ENCODE measurements at places on chromosomes 16 and 17. TPM values are rescaled to one million over a fixed set of nuclear protein-coding genes. Genes with fewer than 3 reads are reported as not detected.

Gene OR4D1
- total RNA-seq = 0.10 TPM

Gene NLE1
- total RNA-seq = 54.4 TPM

Gene UTS2R
- 0.20 TPM for total RNA-seq

Gene CLEC3A
- not detected for total RNA-seq

Gene TNFRSF17
- total RNA-seq = not detected

Gene BBS2
- 12.3 TPM for total RNA-seq

Gene KRT32
- total RNA-seq = not detected

Gene KRT9
- not detected for total RNA-seq

Gene MC1R
- total RNA-seq = 5.6 TPM

Gene DNAAF1
- total RNA-seq = not detected

Gene RNF227
- 6.2 TPM for total RNA-seq

Gene CD300A
- total RNA-seq = 10.4 TPM

Gene TAOK2
- total RNA-seq = 39.7 TPM

Gene CHD9NB
- total RNA-seq = 1.1 TPM

Gene CNGB1
- total RNA-seq = not detected

Gene LITAFD
- total RNA-seq = not detected

Gene MYH8
- total RNA-seq = not detected

Gene NLRC3
- 21.8 TPM for total RNA-seq

Gene NPIPB8
- 0.70 TPM for total RNA-seq

Gene PRSS22
- total RNA-seq = not detected

Gene DRC3
- not detected for total RNA-seq

Gene ABCA10
- 0.44 TPM for total RNA-seq

Gene IL17C
- not detected for total RNA-seq

Gene POLDIP2
- 110 TPM for total RNA-seq

Gene CES3
- total RNA-seq = 7.3 TPM

Gene C17orf78
- not detected for total RNA-seq

Gene KRT33A
- total RNA-seq = not detected

Gene IL34
- total RNA-seq = not detected

Gene TPSG1
- not detected for total RNA-seq

Gene KRT25
- not detected for total RNA-seq

Gene RPA1
- total RNA-seq = 266 TPM

Gene SNRNP25
- total RNA-seq = 98.9 TPM

Gene SLFN12
- total RNA-seq = 6.6 TPM

Gene SLC16A5
- 7.2 TPM for total RNA-seq

Gene ZNF205
- total RNA-seq = 0.15 TPM

Gene CTRB1
- not detected for total RNA-seq

Gene MEIOC
- total RNA-seq = 0.12 TPM
